ENCODE measurements at places on chromosomes 3 and 15.

DNA sequence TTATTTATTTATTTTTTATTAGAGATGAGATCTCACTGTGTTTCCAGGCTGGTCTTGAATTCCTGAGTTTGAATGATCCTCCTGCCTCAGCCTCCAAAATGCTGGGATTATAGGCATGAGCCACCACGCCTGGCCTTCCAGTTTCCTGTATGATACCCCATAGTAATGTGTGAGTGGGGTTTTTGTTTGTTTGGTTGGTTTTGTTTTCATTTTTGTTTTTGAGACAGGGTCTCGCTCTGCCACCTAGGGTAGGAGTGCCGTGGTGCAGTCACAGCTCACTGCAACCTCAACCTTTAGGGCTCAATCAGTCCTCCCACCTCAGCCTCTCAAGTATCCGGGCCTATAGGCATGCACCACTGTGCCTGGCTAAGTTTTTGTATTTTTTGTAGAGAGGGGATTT, 30.9 kb downstream of the GOLM2 start:
- DNase-seq, result no peak

DNA sequence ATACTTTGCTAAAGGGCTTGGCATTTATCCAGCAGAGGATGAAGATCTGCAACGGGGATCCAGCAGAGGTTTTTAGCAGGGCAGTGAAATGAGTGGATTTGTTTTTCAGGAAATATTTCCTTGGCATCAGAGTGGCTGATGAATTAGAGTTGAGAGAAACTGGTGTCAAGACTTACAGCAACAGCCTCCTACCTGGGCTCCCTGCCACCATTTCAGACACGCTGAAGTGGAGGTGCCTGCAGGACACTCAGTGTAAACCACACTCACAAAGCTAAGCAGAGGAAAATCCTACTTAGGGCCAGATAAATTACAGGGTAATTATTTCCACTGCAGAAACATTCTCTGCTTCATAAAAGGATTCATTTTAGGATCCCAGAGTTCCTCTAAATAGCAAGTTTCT, 519.7 kb downstream of the FGF12 start:
- no peak for DNase-seq

DNA sequence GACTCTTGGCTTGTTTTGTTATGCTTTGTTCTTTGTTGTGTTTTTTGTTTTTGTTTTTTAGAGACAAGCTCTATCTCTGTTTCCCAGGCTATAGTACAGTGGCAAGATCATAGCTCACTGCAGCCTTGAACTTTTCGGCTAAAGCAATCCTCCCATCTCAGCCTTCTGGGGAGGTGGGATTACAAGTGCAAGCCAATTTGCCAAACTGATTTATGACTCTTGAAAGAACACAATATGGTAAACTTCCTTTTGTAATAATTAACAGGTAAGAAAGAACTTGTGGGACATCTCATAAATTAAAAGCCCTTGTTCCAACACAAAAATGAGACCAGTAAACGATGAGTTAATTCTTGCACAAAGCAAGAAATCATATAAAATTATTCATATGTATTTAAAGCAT, 476.3 kb downstream of the MAGI1 start:
- no peak for DNase-seq

- peak; percentile 28 for DNase-seq
Observed at GRCh38 chr15:55823191-55823670, 80.3 kb upstream of the PRTG start.

DNA sequence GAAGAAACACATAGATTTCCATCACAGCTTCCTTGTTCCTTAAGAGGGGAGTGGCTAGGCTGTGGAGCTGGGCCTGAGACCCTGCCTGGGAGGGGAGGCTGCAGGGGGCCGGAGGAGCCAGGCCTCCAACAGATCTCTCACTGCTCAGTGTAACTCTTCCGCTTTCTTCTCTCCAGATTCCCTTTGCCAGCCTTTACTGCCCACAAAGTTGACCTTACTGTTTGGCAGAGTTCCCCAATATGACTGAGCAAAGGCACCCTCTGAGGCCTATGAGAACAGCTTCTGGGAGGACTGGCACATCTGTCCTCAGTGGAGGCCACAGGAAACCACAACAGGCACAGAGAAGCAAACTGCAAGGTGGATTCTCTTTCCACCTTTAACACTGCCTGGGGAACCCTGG, 38.1 kb downstream of the SLCO2A1 start:
- no peak for DNase-seq

- DNase-seq, result no peak
Observed at GRCh38 chr15:100101426-100102089, 240.2 kb downstream of the ADAMTS17 start.

- no peak for DNase-seq
Observed at GRCh38 chr3:129543999-129544398, 1.0 kb downstream of the H1-8 start.

- DNase-seq, result no peak
Observed at GRCh38 chr3:10417847-10418246, 87.5 kb downstream of the ATP2B2 start.

- DNase-seq, result no peak
Observed at GRCh38 chr3:45676325-45677032, 12.7 kb upstream of the SACM1L start.

GRCh38 chr3:27930052-27930602, 208.0 kb upstream of the EOMES start:
- DNase-seq, result no peak

- DNase-seq, result no peak
Observed at GRCh38 chr3:144141074-144141473, 169.5 kb downstream of the DIPK2A start.

DNA sequence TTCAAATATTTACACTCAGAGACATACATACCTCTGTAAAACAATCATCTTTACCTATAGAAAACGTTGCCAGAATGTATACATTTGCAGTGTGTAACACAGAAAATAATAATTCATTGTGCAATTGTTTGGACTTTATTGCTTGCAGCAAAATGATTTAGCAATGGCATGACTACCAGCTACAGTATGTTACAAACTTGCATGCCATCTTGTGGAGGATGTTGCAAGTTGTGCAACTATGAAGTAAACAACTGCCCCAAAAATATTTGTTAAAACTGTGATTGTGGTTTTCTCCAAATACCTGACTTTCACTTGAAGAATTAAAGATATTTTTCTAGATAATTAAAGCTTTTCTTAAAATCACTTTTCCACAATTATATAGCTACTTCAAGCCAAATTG, 27.1 kb upstream of the C3orf49 start:
- DNase-seq, result no peak

DNA sequence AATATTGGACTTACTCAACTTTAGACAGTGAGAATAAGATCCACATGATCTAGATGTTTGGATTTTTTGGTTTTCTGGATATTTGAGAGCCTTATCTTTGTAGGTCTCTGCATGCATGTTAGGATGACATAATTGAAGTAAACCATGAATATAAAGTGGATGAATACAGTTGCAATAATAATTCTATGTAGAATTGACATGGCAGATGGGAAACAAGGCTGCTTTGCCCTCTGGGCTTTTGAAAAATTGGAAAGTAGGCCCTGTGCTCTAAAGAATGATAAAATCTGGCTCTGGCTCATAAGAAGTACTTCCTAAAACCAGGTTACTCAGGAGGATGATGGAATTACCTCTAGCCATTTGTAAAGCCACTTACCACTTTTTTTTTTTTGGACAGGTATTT, 86.9 kb downstream of the ZNF609 start:
- DNase-seq, result no peak

GRCh38 chr3:51691949-51692348, 14.9 kb upstream of the GRM2 start:
- no peak for DNase-seq

- DNase-seq, result no peak
Observed at GRCh38 chr3:36648241-36649034, 115.9 kb downstream of the DCLK3 start.

GRCh38 chr3:80000022-80000421, 232.2 kb upstream of the ROBO1 start:
- no peak for DNase-seq

GRCh38 chr15:26134152-26134551, 271.0 kb upstream of the ATP10A start:
- DNase-seq, result no peak

DNA sequence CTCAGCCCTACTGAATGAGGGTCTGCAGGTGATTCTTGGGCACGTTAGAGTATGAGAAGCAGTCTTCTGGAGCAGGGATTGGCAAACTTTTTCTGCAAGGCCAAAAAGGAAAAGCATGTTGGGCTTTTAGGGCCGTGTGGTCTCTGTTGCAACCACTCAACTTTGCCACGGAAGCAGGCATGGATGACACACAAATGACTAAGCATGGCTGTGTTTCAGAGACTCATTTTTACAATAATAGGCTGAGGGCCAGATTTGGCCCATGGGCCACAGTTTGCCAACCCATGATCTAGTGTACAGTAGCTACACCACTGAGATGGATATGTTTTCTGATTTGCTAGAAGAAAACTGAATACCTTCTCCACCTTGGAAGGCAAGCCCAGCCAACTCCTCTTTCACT, 66.1 kb upstream of the PRICKLE2 start:
- peak; percentile 45 for DNase-seq

DNA sequence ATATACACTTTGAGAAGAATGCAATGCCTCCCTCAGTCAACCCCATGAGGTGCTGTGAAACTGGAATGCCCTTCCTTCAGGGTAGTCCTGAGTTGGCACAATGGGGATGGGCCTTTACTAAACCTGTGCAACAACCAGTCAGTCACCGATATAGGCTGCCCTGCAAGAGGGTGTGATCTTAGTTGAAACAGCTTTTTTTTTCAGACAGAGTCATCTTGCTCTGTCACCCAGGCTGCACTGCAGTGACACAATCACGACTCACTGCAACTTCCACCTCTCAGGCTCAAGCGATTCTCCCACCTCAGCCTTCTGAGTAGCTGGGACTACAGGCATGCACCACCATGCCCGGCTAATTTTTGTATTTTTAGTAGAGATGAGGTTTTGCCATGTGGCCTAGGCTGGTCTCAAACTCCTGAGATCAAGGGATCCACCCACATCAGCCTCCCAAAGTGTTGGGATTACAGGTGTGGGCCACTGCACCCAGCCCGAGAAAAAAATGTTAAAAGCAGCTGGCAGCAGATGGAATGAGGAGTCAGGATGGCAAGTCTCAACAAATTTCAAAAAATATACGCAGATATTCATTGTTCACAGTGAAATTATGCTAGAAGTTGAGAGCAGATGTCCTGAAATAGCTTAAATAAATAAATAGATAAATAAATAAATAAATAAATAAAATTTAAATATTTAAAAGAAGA, 31.8 kb downstream of the MYO5A start:
- DNase-seq, result no peak

DNA sequence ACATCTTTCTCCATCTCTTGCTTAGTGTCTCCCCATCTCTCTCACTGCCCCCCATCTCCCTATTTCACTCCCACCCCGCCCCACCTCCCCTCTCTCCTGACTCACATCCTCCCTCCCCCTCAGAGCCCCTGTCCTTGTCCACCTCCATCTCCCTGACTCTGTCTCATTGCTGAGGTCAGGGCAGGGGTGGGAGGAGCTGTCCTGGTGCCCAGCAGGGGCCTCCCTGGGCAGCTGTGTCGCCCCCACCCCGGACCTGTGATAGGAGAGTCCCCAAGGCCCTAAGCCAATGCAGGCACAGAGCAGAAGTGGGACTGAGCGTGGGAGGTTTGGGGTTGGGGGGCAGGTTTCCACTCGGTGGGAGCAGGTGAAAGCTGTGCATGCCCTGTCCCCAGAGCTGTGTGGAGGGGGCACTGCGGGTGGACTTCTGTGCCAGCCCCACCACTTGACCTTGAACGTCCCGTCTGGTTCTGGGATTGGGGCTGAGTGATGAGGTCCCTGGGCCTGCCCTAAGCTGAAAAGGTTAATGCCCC, 210.8 kb downstream of the TBC1D2B start:
- DNase-seq, result peak; percentile 4

DNA sequence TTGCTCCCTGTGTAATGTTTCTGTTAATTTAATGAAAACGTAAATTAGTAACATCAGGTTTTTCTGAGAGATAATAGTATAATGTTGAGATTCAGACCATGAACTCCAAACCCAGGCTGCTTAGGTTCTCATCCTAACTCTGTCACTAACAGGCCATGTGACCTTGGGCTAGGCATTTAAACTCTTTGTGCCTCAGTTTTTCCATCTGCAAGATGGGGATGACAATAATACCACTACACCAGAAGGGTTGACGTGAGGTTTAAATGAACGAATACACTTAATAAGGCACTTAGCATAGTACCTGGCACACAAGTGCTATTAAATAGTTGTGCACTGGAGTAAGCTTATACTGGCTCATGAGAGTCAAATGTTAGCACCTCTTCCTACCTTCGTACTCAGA, 370.8 kb downstream of the MAGI1 start:
- no peak for DNase-seq

- DNase-seq, result no peak
Observed at GRCh38 chr15:73779974-73780373, 26.8 kb upstream of the INSYN1 start.

GRCh38 chr15:44101944-44102343, 93.1 kb downstream of the FRMD5 start:
- no peak for DNase-seq

DNA sequence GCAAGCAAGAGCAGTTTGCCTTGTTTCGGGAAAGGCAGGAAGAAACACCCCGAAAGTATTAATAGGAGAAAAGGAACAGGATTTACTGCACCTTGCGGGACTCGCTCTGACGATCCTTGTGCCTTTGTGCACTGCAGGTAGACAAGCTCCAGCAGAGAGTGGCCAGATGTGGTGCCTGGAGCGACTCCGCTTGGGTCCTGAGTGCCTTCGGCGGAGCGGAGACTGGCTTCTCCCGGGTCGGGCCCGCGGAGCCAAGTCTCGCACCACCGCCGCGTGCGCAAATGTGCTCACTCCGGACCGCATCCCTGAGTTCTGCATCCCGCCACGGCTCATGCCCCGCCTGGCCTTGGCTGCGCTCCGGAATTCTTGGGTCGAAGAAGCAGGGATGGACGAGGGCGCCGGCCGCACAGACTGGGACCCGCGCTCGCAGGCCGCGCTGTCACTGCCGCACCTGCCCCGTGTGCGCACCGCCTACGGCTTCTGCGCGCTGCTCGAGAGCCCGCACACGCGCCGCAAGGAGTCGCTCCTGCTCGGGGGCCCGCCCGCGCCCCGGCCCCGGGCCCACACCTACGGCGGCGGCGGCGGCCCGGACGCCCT, 769 bp downstream of the C2CD4A start:
- peak; percentile 19 for DNase-seq

DNA sequence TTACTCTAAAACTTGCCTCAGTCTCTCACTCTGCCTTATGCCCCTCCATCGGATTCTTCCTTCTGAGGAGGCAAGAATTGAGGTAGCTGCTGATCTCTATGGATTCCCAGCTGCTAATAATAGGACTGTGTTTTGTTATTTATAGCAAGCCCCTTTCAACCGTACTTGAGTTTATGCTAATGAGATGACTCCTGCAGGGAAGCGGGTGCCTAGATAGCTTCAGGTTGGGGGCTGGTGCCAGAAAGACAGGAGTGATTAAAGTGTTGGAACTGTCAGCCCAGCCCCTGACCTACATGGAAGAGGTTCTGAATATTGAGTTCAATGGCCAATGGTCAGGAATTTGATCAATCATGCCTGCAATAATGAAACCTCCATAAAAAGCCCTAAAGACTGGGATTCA, 21.8 kb upstream of the LIMD1 start:
- no peak for DNase-seq

- DNase-seq, result no peak
Observed at GRCh38 chr3:8652324-8652987, 7.9 kb upstream of the SSUH2 start.

GRCh38 chr3:108388136-108389132, 92.1 kb downstream of the HHLA2 start:
- no peak for DNase-seq

- no peak for DNase-seq
Observed at GRCh38 chr15:97461226-97461625, 499.3 kb upstream of the ARRDC4 start.
